ENCODE measurements at places on chromosomes 13 and 19.

DNA sequence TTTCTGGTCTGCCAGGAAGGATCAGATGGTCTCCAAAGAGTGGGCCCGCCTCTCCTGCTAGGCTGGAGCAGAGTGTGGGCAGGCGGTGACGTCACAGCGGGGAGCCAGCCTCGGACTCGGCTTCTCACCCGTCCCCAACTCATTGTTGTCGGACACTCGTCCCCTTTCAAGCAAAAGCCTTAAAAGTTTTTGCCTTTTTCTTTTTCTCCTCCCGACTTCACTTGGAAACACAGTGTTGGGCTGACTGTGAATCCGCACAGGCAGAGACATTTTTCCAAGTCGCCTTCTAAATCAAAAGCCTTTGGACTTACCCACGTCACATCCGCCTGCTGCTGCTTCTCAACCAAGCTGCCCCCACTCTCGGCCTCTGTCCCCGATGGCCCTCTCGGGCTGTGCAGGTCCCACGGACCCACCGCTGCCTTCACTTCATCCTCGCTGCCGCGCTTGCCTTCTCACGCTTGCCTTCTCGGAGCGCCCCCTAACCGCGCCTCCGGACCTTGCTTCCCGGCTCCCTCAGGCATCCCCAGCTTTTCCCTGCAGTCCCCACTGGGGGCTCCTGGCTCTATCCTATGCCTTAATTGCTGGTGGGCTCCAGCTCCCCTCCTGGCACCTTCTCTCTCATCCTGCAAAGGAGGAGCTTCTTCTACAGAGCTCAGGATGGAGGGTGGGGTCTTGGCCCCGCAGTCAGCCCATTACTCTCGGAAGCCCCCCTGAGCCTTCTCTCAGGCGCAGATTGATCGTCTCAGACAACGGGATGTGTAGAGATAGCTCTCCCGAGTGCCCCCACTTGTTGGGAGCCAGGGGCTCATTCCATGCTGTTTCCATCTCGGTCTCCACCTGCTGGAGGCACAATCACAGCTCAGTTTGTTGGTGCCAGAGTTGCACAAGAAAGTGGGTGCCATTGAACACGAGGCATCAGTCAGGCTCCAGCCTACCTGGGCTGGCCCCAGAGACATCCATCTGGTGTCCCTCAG lies 3.9 kb upstream of the ZNF135 start:
- DNase-seq = no peak

- peak; percentile 11 for DNase-seq
These were observed at the start of gene ZNF154 for GRCh38 chr19:57708641-57709361. TSS of gene ZNF154 (minus strand) at chr19:57709204. CDS start at chr19:57708971, 233 bp downstream.

DNA sequence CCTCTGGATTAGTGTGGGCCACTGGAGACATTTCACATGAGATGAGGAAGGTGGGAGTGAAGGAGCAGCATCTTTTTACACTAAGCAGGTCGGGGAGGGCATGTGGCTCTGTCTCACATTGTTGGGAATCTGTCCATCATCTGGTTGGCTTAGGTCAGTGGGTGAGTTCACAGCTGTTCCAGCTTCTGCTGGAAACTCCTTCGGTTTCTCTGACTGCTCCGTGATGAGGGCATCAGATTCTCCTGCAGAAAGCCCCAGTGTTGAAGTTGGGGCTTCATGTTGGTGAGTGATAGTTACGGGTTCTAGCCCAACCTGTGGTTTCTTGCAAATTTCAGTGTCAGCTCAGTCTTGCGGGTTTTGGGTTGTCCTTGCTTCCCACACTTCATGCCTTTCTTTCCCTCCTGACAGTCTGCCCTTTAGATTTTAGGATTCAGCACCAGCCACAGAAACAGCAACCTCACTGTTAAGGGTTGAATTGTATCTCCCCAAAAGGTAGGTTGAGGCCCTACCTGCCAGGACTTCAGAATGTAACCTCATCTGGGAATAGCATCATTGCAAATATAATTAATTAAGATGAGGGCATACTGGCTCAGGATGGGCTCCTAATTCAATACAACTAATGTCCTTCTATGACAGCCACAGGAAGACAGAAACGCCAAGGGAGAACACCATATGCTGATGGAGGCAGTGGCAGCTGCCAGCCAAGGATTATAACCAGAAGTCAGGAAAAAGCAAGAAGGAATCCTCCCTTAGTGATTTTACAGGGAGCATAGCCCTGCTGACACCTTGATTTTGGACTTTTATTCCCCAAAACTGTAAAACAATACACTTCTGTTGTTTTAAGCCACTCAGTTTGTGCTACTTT lies 7.6 kb upstream of the ALOX5AP start:
- no peak for DNase-seq

DNA sequence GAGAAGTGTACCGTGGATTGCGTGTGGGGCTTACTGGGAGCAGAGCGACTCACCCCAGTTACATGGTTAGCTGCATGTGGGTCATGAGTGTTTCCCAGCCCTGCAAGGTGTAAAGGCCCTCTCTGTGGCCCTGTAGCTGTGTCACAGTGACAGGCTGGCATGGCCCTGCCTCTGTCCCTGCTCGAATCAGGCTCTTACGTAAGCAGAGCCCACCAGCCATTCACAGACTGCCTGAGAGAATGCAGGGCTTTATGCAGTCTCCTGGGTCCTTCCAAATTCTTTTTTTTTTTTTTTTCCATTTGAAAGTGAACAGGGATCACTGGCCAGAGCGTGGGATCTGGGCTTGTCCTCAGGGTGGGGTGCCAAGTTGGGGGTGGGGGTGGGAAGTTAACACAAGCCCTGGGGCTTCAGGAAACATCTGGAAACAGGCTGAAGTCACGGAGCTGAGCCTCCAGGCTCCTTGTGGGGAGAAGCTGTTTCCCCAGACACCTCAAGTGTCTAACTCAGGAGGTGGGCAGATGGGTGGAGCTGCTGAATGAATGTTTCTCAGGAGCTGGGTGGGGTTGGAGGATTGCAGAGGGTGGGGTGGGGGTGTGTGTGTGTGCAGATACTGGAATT lies 13.4 kb downstream of the TECR start:
- no peak for DNase-seq

- DNase-seq = no peak
These were observed 1394.3 kb upstream of the SLC10A2 start for GRCh38 chr13:104460554-104460953.

GRCh38 chr19:19575411-19575810 lies 37.3 kb downstream of the CILP2 start:
- no peak for DNase-seq

DNA sequence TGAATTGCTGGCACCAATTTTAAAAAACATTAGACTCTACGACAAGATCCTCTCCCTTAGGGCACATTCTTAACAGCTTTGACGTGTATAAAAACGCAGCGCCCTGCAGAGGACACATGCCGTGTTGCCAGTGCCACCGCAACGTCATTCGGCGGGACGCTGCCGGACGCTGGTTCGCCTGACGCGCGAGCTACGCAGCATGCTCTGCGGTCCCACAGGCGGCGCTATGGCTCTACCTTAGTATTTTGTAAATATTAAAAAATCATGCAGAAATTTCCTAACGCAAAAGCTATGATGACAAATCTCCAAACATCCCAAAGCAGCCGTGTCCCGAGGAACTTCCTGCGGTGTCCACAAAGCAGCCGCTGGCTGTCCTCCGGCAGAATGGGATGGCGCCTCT lies 4.2 kb upstream of the ADPRHL1 start:
- no peak for DNase-seq

DNA sequence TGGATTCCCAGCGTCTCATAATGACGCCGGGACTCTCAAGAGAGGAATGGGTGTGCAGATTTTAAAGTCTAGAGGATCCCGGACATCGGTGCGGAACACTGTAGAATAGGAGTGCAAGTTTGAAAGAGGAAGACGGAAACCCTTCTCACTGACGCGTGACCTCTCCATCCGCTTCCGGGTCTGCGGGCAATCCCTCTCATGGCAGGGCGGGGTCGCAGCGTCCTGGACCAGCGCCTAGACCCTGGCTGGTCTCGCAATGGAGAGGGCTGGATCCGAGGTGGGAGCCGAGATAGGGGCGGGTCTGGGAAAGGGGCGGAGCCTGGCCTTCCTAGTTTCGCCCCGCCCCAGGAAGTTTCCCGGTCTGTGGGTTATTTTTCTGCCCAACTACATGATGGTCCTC lies 4.6 kb upstream of the ZNF845 start:
- no peak for DNase-seq

GRCh38 chr19:2449019-2449418 lies 7.7 kb downstream of the LMNB2 start:
- no peak for DNase-seq

GRCh38 chr13:45119469-45119990 lies 780 bp upstream of the GTF2F2 start:
- DNase-seq = peak; percentile 26

DNA sequence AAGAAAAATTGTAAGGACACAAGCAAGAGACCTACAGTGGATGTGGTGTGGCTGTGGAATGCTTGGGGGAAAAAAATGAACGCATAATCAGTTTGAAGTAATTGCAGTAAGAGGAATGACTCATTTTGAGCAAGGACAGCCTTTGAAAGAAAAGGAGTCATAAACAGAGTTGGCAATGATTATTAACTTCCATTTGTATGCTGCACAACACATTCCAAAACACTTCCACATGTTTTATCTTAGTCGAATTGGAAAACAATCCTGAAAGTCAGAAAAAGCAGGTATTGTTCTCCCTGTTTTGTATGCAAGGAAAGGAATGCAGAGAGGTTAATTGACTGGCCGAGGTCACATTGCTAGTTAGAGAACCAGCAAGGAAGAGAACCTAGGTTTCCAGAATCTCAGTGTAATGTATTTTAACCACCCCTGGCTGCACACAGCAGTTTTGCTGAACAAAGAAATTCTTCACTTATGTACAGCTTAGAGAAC lies 630.0 kb upstream of the MIR17HG start:
- DNase-seq = no peak

DNA sequence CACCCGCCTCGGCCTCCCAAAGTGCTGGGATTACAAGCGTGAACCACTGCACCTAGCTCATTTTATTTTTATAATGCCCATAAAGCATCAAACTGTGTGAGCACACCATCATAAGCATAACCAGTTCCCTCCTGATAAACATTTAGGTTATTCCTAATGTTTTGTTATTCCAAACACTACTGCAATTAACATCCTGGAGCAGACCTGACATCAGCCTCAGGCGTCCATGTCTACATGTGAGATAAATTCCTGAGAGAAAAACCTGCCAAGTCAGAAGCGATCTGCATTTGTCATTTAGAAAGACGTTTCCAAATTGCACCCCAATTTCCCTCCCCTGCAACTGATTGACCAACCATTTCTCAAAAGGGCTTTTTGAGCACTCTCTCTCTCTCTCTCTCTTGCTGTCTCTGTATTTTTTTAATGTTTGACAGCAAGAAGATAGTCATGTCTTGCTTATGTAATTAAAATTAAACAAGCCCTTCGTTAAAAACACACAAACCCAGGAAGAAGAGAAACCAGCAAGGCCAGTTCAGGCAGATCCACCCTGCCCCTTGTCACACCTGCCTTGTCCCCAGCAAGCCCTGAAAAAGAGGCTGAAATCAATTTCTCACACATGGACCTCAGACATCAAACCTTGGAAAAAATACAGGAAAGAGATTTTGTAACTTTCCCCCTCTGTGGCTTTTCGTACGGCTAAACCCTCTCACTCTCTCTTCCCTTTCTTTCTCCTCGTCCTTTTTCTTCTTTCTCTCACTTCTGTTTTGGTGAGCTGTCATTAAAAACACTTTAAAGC lies 9.9 kb downstream of the LYPD3 start:
- no peak for DNase-seq

GRCh38 chr13:66207610-66208009 lies 1022.5 kb downstream of the PCDH9 start:
- DNase-seq = no peak

GRCh38 chr13:60152114-60152513 lies 11.6 kb downstream of the DIAPH3 start:
- DNase-seq = no peak

DNA sequence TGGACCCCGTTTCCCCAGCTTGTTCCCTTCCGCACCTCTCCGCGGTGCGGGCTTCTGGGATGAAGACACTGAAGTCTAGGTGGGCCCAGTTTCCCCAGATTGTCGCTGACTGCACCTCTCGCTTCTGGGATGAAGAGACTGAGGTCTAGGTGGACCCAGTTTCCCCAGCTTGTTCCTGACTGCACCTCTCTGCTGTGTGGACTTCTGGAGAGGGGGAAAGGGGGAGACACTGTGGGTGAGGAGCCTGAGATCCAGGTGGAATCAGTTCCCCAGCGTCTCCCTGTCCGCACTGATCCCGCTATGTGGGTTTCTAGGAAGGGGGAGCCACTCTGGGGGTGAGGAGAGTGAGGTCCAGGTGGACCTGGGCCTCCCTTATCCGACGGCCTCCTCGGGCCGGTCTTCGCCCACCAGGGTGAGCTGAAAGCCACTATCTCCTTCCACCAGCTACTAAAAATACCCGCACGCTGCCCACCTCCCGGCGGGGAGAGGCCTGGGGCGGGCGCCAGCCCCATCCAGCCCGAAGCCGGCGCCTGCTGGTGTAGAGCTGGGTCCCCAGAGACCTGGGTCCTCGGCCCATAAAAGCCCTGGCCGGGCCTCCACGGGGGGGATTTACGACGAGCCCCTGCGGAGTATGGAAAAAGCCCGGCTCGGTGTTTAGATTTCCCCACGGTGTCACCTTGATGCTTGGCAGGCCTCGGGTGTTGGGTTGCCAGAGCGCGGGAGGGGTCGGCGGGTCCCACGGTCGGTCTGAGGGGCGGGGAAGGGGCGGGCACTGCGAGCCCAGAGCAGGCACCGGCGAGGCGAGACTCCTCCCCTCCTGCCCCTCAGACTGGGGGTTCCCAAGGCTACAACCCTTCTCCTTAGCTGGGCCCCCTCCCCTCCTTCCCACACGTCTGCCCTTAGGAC lies 10.6 kb downstream of the FUT6 start:
- DNase-seq = peak; percentile 42

GRCh38 chr19:14835011-14835410 lies at the start of the genes OR7A5 and OR7C1:
TSS of gene OR7A5 (minus strand) at chr19:14835185. CDS start at chr19:14828241, 6,944 bp downstream.
TSS of gene OR7C1 (minus strand) at chr19:14835185. CDS start at chr19:14800136, 35,049 bp downstream.
- DNase-seq = no peak

- no peak for DNase-seq
These were observed 543.4 kb downstream of the SUCLA2 start for GRCh38 chr13:47457626-47458025.

- DNase-seq = no peak
These were observed 539.6 kb upstream of the SLITRK5 start for GRCh38 chr13:87131611-87132010.

GRCh38 chr19:32129141-32129540 lies 216.3 kb upstream of the ZNF507 start:
- no peak for DNase-seq

GRCh38 chr19:50003810-50004419 lies 21.3 kb downstream of the VRK3 start:
- no peak for DNase-seq

GRCh38 chr19:15443838-15444237 lies 5.9 kb downstream of the WIZ start:
- no peak for DNase-seq

DNA sequence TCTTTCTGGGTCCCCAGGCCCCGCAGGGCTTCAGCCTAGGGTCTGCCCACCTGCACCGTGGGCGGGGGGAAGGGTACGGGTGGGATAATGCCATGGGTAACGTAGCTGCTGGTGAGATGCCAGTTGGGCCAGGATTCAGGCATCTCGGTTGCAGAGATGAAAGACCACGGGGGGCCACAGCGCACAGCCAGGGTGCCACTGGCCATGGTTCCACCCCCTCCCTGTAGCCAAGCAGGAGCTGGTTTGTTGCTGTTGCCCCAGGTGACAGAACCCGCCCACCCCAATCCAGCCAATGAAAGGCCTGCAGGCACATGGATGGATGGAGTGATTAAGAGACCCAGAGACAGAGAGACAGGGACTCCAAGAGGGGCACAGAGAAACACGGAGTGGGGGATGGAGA lies 1.0 kb upstream of the CGB7 start:
- no peak for DNase-seq
